CD4-positive, alpha-beta T cell treated with Interleukin-10 for 1 hour (primary cell): ENCODE measurements at places on chromosomes 3 and 15.

DNA sequence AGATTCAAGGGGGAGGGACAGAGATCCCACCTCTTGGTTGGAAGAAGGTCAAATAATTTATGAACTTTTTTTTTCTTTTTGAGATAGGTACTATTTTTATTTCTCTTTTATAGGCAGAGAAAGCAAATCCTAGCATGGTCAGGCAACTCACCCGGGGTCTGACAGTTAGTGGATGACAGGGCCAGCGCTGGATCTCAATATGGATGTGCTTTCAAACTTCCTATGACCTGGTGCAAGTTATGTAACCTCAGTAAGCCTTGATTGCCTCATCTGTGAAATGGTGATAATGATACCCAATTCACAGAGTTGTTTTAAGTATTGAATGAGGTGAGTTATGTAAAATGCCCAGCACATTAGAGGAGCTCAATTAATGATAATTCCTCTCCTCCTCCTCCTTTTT, 86.8 kb upstream of the MEF2A start:
- DNase-seq = no peak

GRCh38 chr3:8436661-8437287, 64.8 kb upstream of the LMCD1 start:
- DNase-seq = no peak

DNA sequence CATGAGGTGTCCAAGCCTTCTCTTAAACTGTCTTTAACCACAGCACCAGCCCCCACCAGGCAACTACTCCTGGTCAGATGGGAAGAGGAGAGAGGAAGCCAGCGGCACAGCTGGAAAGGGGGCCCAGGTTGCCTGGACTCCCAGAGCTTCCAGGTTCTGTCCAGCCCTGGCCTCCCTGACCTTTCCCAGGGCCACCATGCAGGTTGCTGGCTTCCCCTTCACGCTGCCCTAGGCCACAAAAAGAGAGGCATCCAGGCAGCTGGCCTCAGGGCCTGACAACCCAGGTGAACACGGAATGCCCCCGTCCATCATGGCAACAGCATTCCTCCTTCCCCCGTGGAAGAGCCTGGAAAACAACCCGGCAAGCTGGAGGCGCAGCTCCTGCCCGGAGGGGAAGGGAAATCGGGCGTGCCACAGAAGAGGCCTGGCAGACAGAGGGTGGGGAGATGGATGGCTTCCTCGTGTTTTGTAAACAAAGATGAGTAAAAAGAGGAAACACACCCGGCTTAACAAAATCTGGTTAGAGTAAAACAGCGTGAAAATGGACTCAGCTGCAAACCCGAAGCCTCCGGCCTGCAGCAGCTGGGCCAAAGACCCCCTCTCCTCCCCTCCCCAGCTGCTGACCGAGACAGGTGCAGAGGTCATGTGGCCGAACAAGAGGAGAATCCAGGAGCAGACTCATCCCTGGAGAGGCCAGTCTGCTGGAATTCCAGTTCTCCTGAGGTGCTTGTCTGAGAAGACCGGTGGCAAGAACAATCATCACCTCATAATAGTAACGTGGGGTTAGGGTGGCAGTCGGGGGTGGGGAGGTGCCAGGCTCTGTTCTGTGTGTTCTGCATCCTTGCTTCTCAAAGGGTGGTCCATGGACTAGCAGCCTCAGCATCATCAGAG, 15.5 kb downstream of the BMF start:
- no peak for DNase-seq

- DNase-seq = no peak
These were observed 83.6 kb downstream of the PDZRN3 start for GRCh38 chr3:73540969-73541740.
